CD14-positive monocyte (primary cell): ENCODE measurements at places on chromosomes 3 and 15.

DNA sequence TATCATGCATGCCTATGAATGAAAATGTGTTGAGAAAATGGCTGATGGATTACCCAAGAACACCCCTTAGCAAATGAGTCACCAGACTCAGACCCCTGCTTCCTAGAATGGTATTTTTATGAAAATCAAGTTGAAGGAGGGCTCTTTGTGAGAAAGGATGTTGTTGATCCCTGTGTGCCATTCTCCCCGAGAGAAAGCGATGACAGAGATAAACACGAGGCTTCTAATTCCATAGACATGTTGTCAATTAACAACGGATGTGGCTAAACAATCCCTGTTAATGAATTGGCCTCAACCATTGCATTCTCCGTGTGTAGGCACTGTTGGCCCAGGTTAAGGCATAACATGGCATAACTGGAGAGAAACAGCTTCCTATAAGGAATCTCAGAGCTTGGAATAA, 5.8 kb upstream of the OXTR start:
- no peak for DNase-seq

GRCh38 chr3:43370293-43370980, 84.1 kb downstream of the SNRK start:
- no peak for DNase-seq

GRCh38 chr15:66405615-66406014, 18.9 kb downstream of the MAP2K1 start:
- no peak for DNase-seq

DNA sequence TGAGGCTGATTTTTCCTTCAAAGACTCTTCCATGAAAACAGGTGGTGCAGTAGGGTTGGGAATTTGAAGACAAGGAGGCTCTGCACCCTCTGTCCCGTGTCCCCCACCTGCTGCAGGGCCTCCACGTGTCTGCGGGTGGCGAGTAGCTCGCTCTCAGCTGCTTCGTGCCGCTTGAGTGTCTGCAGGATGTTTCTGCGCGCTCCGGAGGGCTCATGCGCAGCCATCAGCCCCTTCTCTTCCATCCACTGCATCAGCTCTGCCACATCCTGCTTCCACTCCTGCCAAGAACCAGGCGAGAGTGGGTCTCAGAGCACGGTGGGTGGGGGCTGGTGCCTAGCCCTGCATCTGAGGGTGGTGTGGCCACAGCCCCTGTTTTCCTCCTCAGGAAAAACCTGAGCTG, 17.8 kb downstream of the SPTBN5 start:
- no peak for DNase-seq

DNA sequence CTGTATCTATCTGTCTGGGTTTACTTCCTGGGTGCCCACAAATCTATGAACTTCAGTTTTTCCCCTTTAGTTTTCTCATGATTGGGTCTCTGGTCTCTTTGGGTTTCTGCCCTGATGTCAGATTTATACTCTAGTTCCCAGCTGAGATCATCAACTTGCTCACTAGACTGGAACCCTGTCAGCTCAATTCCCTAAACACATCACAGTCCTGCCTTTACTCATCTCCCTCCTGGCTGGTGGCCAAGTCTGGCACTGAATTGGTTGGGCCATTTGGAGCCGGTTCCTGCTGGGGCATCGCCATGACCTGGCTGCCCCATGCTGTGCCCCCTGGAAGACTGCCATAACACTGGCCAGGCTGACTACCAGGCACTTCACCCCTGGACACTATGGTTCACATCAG, 345.3 kb downstream of the CHST2 start:
- DNase-seq, result no peak

DNA sequence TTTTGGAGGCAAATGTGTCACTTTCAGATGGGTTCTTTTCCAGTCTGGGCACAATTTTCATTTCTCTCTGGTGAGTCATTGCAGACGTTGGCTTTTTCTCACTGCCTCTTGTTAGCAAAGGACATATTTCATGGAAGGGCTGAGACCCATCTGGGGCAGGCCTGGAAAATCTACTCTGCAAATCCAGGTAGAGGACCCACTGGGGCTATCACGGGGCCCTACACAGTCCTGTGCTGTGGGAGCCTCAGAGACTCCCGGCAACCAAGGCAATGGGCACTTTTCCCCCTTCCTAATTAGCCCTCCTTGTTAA, 58.0 kb downstream of the HRH1 start:
- DNase-seq, result no peak

DNA sequence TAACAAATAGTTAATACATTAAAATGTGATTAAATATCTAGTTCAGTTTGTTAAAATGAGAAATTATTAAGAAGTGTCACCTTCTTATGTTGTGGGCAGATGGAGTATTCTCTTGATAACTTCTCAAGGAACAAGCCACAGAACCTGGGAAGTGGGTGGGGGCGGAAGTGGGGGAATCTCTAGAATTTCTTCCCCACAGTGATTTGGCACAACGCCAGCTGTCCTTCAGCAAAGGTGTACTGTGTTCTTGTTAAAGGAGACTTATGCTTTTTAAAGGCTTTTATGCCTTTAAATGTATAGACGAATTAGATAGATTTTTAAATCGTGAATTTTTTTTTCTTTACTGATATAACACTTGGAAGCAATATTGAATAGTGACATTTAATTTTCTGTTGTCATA, 42.4 kb downstream of the SEC22A start:
- no peak for DNase-seq

- no peak for DNase-seq
Observed at GRCh38 chr15:48433226-48433886, 102.1 kb downstream of the DUT start.

DNA sequence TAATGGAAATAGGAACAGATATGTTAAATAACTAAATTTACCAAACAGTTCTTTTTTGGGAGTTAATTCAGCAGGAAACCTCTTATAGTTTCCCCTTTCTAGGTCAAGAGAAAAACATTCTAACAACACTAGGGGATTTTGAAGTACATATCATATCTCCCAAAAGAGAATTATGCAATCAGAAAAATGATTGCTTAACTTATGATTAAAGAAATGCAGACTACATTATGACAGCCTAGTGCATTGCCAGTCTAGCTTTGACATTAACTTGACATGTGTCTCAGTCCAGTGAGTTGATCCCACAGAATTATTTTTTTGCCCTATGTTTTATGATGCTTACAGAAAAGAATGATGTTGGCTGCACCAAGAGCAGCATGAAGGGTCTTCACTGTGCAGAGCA, 31.7 kb upstream of the NPHP3 start:
- DNase-seq, result no peak

DNA sequence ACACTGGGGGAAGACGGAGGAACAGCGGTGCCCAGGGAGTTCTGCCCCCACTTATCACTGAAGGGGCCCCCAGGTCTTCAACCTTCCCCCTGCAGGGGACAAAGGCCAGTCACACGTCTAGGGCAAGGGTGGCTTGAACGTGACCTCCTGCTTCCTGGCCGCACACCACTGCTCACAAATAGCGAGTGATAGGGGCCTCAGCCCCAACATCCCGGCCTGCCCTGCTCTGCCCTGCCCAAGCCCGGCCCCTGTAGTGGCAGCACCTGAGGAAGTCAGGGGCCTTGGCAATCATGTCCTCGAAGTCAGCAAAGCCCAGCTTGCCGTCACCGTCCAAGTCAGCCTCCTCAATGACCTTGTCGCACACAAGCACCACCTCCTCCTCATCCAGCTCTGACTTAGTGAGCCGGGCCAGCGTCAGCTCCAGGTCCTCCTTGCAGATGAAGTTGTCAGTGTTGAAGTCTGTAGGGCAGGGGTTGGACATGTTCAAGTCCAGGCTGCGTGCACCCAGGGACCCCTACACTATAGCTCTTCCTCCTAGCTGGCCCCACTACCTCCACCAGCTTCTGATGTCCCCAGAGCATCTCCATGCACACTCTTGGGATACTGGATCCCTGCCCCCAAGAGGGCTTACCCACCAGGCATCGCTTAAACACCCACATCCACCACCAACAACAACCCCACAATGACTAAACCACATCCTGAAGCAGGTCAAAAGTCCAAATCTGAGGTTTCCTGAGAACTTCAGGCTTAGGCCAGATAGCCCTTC, 13.3 kb downstream of the SH2D7 start:
- DNase-seq, result no peak
